Activated CD4-positive, alpha-beta T cell treated with anti-CD3 and anti-CD28 coated beads for 24 hours (primary cell): ENCODE measurements at places on chromosomes 11 and 22.

DNA sequence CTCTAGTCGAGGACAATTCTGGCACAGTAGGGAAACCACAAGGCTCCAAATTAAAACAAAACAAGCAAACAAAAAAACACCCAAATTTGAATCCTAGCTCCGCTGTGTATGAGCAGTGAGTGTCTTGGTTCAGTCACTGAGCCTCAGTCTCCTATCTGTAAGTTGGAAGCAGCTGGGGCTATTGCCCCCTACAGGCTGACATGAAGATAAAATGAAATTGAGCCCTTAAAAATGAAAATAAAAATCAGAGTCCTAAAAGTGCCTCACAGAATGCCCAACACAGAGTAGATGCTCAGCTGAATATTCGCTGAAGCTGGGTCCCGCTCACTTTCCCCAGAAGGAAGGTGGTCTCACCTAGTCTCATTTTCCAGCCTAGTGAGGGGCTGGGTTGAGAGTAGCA is 65.2 kb downstream of the PDE2A start:
- DNase-seq, result no peak

GRCh38 chr11:126518972-126519690 is 163.6 kb downstream of the ST3GAL4 start:
- no peak for DNase-seq

DNA sequence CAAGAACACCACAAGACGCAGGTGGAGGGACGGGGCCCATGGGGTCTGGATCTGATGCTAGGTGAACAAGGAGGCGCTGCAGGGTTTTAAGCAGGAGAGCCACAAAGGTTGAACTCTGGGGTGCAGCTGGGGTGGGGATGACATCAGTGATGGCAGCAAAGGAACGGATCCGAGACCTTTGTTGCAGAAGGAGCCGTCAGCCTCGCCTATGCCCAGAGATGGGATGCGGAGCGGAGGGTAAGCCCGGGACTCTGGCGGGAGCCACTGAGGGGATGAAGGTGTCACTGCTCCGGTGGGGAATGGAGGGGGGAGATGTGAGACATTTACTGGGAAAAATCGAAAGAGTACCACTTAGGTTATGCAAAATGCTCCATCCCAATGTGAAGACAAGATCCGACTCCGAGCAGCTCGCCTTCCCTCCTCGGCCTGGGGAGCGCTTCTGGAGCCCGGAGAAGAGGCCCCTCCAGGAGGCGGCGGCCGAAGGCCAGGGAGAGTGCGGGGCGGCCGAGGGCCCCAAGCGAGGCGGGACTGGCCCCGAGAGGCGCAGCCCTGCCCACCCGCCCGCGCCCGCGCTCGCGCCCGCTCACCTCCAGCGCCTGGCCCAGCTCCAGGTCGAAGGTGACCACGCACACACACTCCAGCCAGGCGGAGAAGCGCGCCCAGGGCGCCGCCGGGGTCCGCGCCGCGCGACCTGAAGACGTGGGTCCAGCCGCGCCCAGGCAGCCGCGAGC is 422 bp downstream of the DENND6B start:
- DNase-seq, result no peak

DNA sequence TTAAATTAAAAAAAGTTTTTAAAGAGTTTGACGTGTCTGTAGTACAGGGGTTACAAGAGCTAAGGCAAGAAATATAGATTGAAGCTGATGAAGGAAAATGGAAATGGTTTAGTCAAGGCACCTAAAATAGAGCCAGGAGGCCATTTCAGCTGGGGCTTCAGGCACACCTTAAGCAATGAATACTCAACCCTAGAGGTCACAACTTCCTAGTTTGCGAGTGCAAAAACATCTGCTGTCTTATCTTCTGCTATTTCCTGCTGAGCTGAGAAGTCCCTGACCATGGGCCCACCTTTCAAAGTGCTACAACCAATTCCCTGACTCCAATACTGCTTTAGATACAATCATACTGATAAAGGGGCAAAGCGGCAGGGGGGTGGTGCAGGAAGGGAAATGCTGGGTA is 87.4 kb downstream of the DLG2 start:
- no peak for DNase-seq

DNA sequence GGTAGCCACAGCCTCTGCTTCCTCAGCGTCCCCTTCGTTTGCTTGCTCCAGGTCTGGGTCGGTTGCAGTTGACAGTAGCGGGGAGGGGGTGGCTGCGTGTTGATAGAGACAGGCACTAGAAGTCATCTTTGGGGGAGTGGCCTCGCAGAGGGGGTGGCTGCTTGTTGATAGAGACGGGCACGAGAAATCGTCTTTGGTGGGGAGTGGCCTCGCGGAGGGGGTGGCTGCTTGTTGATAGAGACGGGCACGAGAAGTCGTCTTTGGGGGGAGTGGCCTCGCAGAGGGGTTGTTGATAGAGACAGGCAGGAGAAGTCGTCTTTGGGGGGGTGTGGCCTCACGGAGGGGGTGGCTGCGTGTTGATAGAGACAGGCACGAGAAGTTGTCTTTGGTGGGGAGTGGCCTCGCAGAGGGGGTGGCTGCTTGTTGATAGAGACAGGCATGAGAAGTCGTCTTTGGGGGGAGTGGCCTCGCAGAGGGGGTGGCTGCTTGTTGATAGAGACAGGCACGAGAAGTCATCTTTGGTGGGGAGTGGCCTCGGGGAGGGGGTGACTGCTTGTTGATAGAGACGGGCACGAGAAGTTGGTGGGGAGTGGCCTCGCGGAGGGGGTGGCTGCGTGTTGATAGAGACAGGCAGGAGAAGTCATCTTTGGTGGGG is 328.3 kb downstream of the TBC1D22A start:
- no peak for DNase-seq

GRCh38 chr11:129720156-129720555 is 95.5 kb upstream of the TMEM45B start:
- no peak for DNase-seq

- DNase-seq, result no peak
These were observed 77.5 kb downstream of the BLID start for GRCh38 chr11:122038543-122038942.

- DNase-seq, result no peak
These were observed 14.6 kb upstream of the VWCE start for GRCh38 chr11:61309739-61310138.

- DNase-seq, result no peak
These were observed 72.2 kb upstream of the CCND1 start for GRCh38 chr11:69568809-69569097.

- no peak for DNase-seq
These were observed 106.4 kb upstream of the TENM4 start for GRCh38 chr11:79547256-79547655.

GRCh38 chr22:48717883-48718817 is 1109.5 kb downstream of the BRD1 start:
- DNase-seq, result no peak

- no peak for DNase-seq
These were observed 10.6 kb upstream of the ACER3 start for GRCh38 chr11:76850130-76850529.

DNA sequence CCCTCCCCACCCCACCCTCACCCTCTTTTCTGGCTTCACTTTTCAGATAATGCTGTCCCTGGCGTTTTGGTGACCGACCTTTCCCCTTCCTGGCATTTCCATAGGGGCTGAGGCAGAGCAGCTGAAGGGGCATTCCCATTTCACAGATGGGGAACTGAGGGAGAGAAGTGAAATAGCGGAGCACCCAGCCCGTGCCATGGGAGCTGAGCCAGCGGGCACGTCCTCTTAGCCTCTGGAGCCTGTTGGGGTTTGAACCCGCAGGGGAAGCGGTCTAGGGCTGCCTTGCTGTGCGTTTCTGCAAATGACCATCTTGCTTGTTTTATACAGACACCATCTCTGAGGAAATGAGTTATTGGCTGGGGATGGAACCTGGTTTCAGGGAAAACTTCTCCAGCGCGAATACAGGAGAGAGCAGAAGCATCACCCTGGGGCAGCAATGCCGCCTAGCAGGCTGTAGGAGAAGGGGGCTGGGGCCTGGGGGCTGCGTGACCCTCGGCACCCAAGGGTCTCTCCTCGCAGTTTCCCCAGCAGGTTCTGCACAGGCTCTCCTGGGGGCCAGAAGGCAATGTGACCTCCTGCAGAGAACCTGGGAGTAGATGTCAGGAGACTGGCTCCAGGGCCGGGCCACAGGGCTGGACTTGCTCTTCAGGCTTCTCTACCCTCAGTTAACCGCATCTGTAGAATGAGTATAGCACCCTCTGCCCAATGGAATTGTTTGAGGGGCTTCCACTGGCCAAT is 1.5 kb downstream of the PTPRJ start:
- DNase-seq, result no peak

- no peak for DNase-seq
These were observed 120.1 kb downstream of the PARVA start for GRCh38 chr11:12497431-12497830.

GRCh38 chr11:117840881-117841550 is 16.5 kb upstream of the FXYD2 start:
- DNase-seq, result no peak

- no peak for DNase-seq
These were observed 7.2 kb upstream of the SELENOO start for GRCh38 chr22:50193621-50194020.

GRCh38 chr11:7910286-7910788 is 20.7 kb downstream of the OR10A6 start:
- no peak for DNase-seq
